Ovary (tissue), 10 donors: ENCODE measurements at places on chromosomes 11 and 22. TPM values are rescaled to one million over a fixed set of nuclear protein-coding genes. Genes with fewer than 3 reads are reported as not detected.

OPCML gene
- polyA plus RNA-seq, result 0.13 TPM

MRGPRF gene
- polyA plus RNA-seq, result 40.7 TPM

SCGB1A1 gene
- not detected for polyA plus RNA-seq

OR8G1 gene
- not detected for polyA plus RNA-seq

CTSF gene
- 222 TPM for polyA plus RNA-seq

CD3G gene
- polyA plus RNA-seq, result 1.4 TPM

E2F8 gene
- 0.08 TPM for polyA plus RNA-seq

HTR3A gene
- not detected for polyA plus RNA-seq

C11orf16 gene
- polyA plus RNA-seq, result not detected

CREB3L1 gene
- polyA plus RNA-seq, result 7.5 TPM

OR8D4 gene
- polyA plus RNA-seq, result not detected

RAC2 gene
- 11.0 TPM for polyA plus RNA-seq

OR6X1 gene
- not detected for polyA plus RNA-seq

APLNR gene
- 1.7 TPM for polyA plus RNA-seq

UBASH3B gene
- 1.8 TPM for polyA plus RNA-seq

TMEM151A gene
- not detected for polyA plus RNA-seq

MPZL3 gene
- polyA plus RNA-seq, result 1.2 TPM

LTBP3 gene
- 130 TPM for polyA plus RNA-seq
